Posterior cingulate gyrus (tissue), 11 donors: ENCODE measurements at places on chromosomes 11 and 22.

GRCh38 chr11:68855205-68855981, 13.7 kb upstream of the CPT1A start:
- no peak for DNase-seq

DNA sequence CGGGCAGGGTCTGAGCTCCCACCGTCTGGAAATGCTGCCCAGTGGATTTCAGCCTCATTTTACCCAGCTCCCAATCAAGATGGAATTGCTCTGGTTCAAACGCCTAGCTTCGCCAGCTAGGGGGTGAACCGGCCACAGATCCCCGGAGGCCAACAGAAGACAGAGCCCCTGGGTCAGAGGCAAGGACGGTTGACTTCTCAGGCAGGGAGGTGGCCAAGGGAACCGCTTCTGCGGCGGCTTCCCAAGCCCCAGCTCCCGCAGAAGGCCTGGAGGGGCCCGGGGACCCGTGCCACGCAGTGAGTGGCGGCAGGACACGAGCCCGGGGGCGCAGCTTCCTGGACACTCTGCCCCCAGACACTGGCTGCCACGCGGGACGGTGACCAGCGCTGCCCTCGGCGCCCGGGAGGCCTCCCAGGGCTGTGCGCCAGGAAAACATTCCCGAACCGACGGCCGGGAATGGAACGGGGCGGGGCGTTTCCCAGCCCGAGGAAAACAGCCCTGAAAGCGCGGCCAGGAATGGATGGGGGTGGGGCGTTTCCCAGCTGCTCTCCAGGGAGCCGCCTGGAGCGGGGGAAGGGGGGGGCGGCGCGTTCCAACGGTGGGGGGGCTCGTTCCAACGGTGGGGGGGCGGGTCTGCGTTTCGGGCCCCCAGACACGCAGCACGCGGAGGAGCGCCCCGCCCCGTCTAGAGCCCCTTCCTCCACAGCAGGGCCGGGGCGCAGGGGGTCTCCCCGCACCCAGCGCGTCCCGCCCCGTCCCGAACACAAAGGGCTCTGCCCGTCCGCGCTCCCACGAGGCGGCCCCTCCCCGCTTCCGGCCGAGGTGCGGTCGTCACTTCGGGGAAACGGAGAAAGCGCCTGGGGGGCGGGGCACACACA, 13.5 kb upstream of the B4GALNT4 start:
- no peak for DNase-seq

DNA sequence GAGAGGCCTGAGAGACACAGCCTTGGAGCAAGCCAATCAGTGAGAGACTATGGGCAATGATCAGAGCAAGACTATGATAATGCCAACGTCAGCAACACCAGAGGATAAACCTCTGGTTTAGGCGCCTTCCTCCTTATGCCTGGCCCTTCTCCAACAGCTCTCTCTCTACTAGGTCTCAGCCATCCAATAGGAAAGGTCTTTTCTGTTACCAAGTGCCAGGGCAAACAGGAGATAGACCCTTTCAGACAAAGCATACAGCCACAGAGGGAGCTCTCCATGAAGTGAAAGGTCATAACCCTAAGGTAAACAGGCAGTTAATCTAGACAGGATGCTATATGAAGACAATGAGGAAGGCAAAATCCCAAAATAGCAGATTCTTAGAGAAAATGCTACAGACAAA, 9.5 kb downstream of the STK33 start:
- DNase-seq: no peak

DNA sequence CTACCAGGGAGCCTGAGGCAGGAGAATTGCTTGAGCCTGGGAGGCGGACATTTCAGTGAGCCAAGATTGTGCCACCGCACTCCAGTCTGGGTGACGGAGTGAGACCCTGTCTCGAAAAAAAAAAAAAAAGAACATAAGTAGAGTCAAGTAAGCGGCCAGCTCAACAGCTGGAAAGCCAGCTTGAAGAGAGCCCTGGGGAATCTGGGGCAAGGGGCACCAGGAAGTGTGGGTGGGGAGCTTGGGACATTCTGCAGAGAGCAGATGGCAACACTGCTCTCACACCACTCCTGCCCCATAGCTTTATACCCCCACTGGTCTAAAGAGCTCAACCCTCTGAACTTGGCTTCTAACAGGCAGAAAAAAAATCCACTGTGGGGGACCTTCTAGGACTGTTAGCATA, 505.6 kb downstream of the BUD13 start:
- no peak for DNase-seq

- peak; percentile 99 for DNase-seq
Observed at GRCh38 chr11:94493281-94494125, at the start of the genes ANKRD49 and MRE11. Gene ANKRD49, plus strand, starts transcription at chr11:94493984. Its CDS starts 2,710 bp downstream, at chr11:94496694. Gene MRE11, minus strand, starts transcription at chr11:94493844. Its CDS starts 1,043 bp downstream, at chr11:94492801.

DNA sequence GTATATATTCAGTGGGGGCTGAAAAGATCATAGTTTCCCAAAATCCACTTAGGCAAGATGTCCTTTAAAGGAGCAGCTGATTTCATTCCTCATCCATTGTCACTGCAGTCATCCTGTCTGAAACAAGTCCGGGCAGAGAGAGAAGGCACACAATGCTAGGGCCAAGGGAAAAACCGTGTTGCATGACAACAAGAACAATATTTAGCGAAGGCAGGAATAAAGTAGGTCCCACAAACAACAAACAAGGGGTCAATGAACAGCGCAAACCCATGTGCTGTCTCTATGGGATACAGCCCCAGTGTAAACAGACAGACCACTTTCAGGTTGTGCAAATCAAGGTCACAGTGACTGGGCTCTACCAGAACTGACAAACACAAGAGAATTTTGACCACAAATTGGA, 9.0 kb downstream of the PAMR1 start:
- no peak for DNase-seq

DNA sequence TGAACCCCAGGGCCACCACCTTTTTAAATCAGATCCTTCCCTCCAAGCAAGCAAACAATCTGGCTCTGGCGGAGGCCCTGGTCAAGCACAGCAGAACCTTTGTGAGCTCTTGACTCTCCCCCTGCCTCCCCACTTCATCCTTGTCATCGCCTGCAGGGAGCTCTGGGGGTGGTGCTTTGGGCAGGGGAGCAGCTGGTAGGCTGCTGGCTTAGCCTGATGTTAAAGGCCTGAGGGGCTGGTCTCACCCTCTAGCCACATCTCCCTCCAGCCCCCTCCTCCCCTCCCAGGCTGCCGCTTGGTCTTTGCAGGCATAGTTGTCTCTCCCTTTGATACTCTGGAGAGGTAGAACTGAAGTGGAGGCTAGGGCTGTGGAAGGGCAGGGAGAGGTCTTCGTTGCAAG, 50.9 kb downstream of the THAP12 start:
- no peak for DNase-seq

DNA sequence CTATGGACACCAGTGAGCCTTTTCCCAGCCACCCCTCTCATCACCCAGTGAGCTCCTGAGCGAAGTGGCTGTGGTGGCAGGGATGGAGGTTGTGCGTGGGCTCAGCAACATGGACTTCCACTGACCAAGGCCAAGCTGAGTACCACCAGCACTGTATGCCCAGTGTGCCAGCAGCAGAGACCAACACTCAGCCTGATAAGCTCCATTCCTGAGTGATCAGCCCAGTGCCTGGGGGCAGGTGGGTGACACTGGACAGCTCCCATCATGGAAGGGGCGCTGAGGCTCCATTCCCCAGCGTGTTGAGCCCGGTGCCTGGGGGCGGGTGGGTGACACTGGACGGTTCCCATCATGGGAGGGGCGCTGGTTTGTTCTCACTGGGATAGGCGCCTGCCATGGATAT, 17.6 kb upstream of the CD81 start:
- no peak for DNase-seq

DNA sequence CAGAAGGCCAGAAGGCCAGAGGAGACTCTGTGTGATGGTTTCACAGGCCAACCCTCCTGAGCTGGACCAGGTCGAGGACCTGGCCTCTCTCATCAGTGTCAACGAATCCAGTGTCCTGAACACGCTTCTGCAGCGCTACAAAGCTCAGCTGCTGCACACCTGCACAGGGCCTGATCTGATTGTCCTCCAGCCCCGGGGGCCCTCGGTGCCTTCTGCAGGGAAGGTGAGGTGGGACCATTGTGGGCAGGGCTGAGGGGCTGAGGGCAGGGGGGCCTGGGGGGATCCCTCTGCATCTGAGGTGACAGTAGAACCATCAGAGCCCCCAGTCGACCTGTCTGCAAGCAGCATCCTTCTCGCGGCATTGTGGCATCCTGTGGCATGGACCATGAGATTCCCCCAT, 30.3 kb downstream of the MYO18B start:
- no peak for DNase-seq

GRCh38 chr22:35517769-35518530, 22.7 kb upstream of the RASD2 start:
- no peak for DNase-seq

GRCh38 chr22:50522208-50522805, 3.1 kb downstream of the SCO2 start:
- no peak for DNase-seq
